ENCODE measurements at places on chromosomes 1 and 21.

DNA sequence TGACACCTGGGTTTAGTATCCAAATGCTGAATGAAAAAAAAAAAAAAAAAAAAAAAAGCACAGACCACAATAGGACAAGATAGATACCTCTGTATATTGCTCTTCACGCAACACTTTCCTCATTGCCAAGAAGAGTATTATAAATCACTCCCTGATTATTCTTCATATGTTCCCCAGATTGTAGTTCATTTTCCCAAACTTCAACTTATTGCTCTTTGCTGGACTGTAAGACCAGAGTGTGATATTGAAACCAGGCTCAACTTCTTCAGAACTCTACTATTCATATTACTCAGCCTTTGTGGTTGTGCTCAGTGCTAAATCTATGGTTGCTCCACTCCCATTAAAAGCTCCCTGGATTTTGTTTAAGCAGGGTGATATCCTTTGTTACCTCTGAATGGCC is 180.4 kb downstream of the NTMT2 start:
- DNase-seq, result no peak

DNA sequence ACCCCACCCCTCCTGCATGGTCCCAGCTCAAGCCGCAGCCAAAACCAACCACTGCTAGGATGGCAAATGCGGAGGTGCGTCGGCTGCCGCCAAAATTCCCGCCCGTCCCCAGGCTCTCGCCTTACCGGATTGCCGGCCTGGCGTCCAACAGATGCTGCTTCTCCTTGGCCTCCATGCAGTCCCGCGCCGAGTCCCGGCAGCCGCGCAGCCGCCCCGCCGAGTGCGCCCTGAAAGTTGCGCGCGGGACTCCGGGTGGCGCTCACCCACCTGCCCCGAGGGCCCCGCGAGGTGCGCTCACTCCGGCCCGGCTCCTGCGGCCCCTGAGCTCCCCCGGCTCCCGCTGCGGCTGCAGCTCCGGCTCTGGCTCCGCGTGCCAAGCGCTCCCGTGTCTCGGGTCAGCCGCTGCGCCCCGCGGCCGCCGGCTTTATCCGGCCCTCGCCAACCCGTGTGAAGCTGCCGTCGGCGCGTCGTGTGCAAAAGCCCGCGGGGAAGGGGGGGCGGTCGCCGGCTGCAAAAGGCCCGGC is at the start of gene SLC30A2:
SLC30A2 (minus strand) TSS at position 397 of the 524 bp plus-strand sequence; CDS start at position 175, 222 bp downstream.
- DNase-seq, result no peak

DNA sequence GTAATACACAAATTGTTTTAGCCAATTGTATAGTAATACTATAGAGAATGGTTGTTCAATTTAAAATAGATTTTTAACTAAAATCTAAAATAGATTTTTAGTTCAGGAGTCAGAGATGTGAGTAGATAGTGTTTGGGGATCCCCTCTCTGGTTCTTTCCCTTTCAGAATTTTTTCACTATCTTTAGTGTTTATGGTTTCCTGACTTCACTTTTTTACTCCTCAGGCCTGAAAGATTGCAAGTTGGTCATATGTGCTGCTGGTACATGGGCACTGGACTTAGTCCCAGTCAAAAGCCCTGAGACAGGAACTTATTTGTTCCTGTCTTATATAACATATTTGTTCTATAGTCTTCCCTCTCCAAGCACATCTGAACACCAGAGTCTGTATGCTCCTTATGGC is 96.8 kb upstream of the ATP1B1 start:
- no peak for DNase-seq

DNA sequence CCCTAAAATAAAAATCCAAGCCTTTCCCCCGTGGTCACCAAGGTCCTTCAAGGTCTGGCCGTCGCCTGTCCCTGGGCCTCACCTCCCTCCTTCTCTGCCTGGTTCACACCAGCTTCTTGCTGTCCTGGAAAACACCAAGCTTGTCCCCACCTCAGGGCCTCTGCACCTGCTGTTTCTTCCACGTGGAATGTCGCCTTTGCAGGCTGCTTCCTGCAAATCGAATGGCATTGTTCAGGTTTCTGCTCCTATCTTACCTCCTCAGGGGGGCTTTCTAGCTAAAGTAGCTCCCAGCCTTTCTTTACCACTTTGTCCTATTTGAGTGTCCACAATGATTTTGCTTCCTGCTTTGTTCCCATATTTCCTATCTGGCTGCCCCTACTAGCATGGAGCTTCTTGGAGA is 3.3 kb upstream of the CASZ1 start:
- DNase-seq, result no peak

DNA sequence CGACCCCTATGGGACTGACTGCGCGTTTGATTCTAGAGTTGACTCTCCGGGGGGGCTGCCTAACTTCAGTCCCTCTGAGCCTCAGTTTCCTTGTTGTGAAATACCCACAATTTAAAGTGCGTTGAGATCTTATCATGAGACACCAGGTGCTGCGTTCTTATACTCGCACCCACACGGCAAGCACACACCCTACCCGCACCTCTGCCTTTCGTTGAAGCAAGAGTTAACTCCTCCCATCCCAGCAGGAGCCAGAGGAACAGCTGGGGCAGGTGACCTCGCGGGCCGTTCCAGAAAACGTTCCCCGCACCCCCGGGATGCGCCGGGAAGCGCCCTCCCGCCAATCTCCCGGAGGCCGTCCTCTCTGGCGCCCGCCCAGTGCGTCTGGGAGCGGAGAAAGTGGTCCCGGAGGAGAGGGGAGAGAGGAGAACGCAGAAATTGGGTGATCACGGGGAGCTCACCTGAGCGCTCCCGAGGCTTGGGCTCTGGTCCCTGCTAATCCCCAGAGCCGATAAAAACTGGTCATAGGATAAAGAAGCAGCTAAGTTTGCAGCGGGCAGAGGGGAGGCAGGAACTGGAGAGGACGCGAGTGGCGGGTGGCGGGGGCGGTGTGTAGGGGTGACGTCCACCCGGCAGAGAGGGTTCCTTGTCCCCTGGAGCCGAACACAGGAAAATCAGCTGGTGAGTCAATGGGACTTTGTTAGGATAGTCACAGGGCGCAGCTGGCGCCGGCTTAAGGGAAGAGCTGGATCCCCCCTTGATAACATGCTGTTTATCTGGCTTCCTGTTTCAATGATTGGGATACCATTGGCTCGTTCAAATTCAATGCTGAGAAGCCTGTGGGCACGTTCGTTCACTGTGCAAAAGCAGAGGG is 869 bp downstream of the NAV1 start:
- no peak for DNase-seq

DNA sequence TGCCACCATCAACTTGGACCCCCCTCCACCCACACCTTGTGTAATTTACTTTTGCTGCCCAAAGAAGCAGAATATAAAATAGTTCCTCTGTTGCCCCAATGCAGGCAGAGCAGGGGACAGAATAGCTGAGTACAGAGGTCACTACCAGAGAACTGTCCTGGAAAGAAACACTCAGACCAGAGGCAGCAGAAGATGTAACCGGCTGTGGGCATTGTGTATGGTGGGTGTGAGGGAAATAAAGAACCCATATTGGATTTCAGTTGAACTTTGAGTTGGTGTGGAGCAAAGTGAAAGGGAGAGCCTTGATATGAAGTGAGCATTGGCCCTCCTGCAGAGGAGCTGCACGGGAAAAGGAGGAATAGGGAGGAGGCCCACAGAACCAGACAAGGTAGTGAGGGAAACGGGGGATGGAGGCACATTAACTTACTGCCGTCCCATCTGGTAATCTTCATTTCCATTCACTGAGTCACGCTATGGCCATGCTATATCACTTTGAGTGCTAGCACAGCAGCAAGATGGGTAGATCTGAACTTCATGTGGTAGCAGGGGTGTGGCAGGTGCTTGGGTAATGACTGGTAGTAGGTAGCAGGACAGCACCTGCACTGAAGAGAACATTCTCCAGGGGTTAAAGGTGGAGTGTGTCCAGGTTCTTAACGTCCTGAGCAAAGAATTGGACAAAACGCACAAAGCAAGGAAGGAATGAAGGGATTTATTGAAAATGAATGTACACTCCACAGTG is 56.3 kb upstream of the FBXO28 start:
- no peak for DNase-seq

- DNase-seq, result no peak
Observed at GRCh38 chr1:113662101-113662500, 97.2 kb downstream of the PHTF1 start.

DNA sequence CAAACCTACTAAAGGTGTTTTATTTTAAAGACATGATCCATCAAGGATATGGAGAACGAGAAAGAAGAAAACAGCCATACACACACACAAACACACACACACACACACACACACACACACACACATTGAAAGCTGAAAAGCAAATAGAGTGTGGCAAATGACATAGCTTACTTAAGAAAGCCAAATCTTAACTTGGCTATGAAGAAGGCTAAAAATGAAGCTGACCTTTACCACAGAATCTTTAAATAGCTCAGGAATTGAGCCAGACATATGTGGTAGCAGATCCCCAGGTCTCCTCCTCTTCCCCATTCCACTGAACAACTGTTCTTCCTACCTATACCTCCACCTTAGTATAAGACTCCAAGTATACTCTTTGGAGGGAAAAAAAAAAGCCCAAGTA is 185.6 kb downstream of the CLEC20A start:
- DNase-seq, result no peak

DNA sequence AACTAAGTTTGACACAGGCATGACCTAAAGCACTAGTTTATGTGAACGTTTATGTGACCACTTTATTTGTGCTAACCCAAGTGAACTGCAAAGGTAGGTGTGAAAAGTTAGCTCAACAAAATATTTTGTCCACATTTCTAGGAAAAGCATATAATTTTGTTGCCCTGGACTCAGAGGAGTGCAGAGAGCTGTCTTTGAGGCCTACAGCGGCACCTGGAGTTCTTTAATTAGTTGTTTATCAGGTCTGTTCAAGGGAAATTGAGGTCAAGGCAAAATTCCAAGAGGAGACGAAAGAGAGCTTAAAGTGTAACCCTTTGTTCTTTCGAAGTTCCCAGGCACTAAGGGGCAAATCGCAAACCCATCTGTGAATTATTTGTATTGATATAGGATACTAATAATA is 1.3 kb downstream of the GIPC2 start:
- no peak for DNase-seq

- no peak for DNase-seq
Observed at GRCh38 chr1:107122225-107122624, 18.6 kb upstream of the NTNG1 start.

DNA sequence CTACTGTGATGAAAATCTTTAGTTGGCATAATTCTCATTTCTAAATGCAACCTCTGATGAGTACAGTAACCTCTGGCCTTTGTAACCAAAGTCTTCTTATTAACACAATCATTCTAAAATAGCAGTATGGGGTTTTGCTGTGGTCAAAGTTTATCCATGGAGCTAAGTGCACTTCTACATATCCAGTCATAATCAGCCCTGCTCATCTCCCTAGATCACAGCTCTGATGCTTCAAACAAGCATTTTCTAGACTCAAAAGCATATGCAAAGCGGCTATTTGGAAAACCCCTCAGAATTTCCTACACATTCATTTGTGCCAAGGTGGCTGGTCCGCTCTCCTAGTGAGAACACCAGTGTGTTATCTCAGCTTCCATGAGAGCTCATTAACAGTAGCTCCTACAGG is 418.6 kb downstream of the MRPL39 start:
- DNase-seq, result no peak

- no peak for DNase-seq
Observed at GRCh38 chr1:178871551-178872320, 859 bp upstream of the ANGPTL1 start.

- DNase-seq, result no peak
Observed at GRCh38 chr1:228527596-228527995, 40.4 kb downstream of the RNF187 start.

- DNase-seq, result no peak
Observed at GRCh38 chr1:198556971-198557370, 16.5 kb upstream of the ATP6V1G3 start.

DNA sequence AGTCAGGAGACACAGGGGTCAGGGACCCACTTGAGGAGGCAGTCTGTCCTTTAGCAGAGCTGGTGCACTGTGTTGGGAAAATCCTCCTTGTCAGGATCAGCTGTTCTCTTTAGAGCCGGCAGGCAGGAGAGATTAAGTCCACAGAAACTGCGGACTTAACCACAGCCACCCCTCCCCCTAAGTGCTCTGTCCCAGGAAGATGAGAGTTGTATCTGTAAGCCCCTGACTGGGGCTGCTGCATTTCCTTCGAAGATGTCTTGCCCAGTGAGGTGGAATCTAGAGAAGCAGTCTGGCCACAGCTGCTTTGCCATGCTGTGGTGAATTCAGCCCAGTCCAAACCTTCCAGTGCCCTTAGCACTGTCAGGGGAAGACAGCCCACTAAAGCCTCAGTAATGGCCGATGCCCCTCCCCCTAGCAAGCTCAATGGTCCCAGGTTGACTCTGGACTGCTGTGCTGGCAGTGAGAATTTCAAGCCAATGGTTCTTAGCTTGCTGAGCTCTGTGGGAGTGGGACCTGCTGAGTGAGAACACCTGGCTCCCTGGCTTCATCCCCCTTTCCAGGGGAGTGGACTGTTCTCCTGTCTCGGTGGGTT is 172.8 kb downstream of the ST6GALNAC3 start:
- DNase-seq, result no peak

DNA sequence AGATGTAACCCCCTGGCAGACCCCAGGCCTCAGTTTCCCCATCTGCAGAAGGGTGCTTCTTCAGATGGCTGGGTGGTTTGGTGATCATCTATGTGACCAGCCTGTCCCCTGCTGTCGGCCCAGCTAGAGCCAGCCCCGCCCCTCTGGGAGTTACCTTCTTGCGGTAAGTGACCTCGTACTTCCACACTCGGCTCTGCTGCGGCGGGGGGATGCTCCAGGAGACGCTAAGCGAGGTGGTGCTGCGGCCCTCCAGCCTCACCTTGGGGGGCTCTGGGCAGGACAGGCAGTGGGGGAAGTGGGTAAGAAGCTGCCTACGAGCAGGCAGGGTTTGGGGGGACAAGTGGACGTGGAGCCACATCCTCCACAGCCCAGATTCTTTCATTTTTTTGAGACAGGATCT is 20.4 kb downstream of the EPHA2 start:
- no peak for DNase-seq

- DNase-seq, result no peak
Observed at GRCh38 chr1:52658795-52659194, 25.8 kb downstream of the SHISAL2A start.

DNA sequence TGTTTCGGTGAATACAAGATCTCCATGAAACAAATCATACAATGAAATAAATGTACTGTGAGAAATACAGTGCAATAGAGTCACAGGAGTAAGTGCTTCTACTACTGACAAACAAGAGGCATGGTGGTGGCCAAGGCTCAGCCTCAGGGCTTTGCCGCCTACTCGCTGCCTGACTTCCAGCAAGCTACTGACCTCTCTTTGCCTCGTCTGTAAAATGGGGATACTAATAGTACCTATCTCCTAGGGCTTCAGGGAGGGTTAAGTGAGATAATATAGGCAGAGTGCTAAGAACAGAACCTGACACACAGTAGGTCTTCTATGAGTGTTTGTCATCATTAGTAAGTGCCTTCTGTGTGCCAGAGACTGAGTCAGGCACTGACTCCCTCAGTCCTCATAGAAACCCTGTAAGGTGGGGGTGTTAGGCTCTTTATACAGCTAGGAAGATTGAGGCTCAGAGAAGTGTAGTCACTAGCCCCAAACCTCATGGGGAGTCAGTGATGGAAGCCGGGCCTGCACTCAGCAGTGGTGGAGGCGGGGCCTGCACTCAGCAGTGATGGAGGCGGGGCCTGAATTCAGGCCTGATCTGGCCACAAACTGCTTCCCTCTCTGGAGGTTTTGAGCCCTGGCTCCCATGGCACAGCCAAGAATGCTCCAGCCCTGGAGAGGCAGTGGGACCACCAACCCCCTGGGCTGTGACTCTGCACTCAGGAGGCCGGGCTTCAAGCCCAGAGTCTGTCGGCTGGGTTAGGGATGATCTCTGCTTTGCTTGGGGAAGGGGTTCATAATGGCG is 6.8 kb downstream of the BSND start:
- DNase-seq, result no peak
